ENCODE measurements at places on chromosomes 13 and 19.

- DNase-seq = no peak
Measured at GRCh38 chr13:39855236-39855635, 199.8 kb downstream of the COG6 start.

GRCh38 chr13:43478902-43479301 is 307.9 kb downstream of the ENOX1 start:
- no peak for DNase-seq

DNA sequence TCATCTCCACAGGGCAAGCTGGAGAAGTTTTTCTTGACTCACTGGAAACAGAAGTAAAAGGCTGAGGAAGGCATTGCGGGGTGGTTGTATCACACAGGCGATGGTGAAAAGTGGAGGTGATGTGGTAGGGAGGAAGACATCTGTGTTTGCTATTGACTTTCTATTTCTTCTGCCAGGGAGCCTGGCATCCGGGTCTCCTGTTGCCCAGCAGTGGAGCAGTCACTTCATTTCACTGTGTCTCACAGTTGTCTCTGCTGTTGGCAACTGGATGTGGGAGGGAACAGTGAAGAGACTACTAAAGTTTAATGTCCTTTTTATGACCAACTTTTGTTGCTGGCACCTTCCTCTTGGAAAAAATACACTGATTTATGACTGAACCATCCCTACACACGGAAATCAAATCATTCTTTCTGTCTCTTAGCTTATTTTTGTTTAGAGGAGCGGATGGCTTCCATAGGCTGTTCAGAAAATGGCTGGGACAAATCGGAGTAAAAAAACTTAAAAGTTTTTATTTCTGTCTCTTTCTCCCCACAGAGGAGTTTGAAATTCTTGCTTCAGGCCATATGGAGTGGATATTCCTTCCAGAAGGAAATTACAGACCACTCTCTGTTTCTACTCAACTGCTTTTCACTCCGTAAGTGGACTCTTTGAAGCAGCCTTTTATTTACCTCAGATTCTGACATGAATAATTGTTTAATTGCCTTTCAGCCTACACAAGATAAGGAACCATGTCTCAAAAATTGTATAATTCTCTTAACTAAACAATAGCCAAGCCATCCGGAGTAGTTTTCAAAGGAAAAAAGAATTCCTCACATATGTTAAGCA is 23.8 kb upstream of the MEDAG start:
- DNase-seq = no peak

GRCh38 chr13:49351871-49352270 is 92.0 kb downstream of the CAB39L start:
- DNase-seq = no peak

DNA sequence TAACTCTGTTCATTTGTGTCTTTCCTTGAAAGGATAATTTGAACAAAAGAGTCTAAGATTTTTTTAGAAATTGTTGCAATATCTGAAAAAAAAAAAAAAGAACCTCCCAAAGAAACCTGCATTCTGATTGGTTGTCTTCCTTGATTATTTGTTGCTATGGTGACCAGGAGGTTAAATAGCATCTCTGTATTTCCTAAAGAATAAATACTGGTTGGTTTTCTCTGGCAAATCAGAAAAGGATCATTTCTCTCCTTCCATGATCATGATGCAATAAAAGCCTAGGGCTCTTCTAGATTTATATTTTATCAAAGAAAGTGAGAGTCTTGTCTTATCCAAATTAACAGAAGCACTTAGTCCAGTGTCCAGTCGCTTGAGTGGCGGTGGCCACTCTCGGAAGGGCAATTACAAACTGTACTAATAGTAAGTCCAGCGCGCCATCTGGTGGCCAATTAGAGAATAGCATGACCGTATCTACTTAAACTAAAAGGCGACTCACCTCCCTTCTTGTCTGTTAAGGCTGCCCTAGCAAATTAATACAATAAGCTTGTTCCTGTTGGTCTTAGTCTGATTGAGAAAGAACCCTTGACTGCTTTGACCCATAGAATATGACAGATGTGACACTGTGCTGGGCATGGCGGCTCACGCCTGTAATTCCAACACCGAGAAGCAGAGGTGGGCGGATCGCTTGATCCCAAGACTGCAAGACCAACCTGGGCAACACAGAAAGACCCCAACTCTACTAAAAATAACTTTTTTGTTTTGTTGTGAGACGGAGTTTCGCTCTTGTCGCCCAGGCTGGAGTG is 47.0 kb upstream of the PNMA8B start:
- peak; percentile 28 for DNase-seq

- DNase-seq = no peak
Measured at GRCh38 chr13:58547419-58547818, 915.9 kb downstream of the PCDH17 start.

- DNase-seq = no peak
Measured at GRCh38 chr13:81116461-81117282, 775.7 kb upstream of the SPRY2 start.

DNA sequence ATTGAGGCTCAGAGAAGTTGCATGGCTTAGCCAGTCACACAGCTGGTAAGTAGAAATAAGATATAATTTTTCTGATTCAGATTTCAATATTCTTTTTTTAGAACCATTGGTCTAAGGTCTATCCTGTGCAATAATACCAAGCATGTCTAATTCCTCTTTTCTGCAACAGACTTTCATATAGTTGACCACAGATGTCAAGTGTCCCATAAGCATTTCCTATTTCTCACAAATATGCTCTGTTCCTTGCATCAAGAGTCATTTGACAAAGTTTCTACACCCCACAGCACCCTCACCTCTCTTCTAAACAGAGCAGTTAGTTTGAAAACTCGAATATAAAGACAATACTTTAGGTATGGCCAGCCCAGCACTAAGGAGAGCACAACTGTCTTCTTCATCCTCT is 26.8 kb upstream of the SACS start:
- no peak for DNase-seq

DNA sequence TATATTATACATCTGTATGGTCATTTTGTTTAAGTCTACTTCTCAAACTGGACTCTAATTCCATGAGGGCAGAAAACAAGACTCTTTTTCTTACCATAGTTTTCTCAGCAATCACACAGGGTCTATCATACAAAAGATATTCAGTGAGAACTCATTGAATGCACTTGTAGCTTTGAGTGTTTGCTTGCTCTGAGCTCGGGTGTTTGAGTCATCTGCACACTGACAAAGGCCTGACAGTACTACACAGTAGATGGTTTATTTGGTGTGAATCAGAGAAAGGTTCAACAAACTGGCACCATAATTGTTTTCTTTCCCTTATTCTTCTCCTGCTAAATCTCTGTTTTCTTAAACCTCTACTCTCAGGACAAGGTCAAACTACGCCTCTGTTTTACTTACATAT is 586.4 kb downstream of the LMO7 start:
- no peak for DNase-seq

DNA sequence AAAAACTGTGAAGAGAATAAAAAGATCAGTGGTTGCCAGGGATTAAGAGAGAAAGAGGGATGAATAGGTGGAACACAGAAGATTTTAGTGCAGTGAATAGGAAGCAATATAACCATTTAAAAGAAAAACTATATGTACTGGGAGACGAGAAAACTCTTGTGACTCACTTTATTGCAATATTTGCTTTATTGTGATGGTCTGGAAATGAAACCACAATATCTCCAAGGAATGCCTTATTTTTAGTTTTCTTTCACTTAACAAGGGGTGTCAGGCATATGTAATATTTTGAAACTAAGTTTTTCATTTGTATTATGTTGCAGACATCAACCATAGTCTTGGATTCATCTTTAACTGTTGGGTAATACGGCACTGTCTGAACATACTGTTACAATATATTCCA is 1308.2 kb downstream of the PCDH9 start:
- DNase-seq = no peak

DNA sequence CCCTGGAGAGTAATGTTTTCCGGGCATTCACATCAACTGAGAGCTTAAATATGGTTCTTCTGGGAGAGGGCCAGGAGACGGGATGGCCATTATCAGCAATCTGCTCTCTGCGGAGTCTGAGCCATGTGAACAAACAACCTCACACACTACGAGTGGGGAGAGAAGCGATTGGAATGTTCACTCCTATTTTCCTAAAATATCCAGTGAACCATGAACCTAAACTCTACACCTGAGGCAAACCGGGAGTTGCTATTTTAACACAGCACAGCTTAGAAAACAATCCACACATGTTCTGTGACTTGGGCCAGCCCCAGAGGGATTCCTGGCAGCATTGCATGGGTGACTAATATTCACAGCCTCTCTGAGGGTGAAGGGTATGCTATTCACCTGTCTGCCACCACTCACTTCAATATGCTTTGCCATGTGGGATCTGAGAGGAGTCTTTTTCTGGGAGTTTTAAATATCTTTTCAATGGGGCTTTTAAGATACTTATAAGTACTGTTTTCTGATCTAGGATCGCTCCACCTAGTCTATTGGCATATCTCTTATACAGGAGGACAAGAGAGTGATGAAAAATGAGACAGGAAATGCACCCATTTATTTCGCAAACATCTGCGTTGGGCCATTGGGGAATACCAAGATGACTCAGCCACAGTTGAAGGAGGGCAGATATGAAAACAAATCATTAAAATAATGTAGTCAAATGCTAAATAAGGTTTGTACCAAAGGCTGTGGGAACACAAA is 72.6 kb upstream of the SERP2 start:
- no peak for DNase-seq

DNA sequence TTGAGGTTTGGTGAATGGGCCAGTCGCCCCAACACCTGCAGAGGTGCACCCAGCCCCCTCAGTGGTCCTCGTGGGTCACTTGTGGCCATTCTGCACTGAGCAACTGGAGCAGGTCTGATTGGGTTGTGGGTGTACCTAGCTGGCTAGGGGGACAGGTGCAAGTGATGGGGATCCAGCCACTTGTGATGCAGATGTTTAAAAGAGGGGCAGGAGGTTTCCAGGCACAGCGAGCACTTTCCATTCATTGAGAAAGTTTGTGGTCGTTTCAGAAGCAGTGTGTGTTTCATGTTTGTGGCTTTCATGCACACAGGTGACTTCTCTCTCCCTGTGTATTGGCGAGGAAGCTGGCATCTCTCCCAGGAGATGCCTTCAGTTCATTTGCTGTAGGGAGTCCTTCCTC is 34.7 kb downstream of the TSSK6 start:
- no peak for DNase-seq

GRCh38 chr19:48244281-48244680 is 11.4 kb downstream of the CARD8 start:
- peak; percentile 6 for DNase-seq

DNA sequence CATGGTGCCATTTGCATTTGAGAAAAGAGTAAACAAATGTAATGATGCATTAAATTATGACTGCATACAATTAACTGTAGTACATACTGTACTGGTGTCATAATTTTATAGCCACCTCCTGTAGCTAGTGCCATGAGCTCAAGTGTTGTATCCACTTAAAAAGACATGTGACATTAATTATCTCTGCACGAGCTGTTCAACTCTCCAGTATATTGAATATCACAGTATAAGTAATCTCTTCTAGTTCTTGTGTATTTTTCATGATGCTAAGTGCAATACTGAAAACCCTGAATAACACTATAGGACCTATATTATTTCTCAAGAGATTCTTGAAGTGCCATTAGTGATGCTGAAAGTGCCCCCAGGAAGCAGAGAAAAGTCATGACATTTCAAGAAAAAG is 387.3 kb downstream of the PCDH17 start:
- DNase-seq = no peak

DNA sequence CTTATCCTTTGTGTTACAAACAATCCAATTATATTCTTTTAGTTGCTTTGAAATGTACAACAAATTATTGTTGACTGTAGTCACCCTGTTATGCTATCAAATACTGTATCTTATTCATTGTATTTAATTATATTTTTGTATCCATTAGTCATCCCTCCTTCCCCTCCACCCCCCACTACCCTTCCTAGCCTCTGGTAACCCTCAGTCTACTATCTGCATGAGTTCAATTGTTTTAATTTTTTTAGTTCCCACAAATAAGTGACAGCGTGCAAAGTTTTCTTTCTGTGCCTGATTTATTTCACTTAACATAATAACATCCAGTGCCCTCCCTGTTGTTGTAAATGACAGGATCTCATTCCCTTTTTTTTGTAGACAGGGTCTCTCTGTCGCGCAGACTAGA is 4.5 kb downstream of the SAE1 start:
- DNase-seq = no peak

GRCh38 chr13:85638265-85638664 is 161.0 kb downstream of the SLITRK6 start:
- DNase-seq = no peak

DNA sequence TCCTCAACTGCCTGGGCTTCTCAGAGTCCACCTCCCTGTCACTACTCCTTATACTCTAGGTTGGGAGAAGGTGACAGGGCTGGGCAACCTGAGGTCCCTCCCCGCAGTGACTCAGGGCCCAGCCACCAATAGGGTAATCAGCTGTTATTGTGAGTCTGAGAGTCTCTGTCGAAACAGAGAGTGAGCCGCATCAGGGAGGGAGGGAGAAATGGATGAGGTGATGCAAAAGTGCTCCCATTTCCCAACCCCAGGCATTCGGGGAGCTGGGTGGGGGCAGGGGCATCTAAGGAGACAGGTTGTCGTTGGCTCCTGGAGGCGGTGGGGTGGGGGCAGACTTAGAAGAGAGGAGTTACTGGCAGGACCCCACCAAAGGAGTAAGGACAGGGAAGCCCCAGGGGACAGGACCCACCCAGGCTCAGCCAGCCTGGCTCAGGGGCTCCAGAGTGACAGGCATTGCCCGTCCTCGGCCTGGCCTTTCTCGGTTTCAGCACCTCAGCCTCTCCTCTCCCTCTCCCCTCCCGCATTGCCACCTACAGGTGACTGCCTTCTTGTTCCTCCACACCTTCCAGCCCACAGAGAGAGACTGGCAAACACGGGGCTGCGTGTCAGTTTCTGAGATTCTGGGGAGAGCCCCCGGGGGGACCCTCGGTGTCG is at the start of gene DMKN:
DMKN (minus strand) TSS at position 22 of the 654 bp plus-strand sequence. CDS start 174 bp downstream, outside the sequence.
- no peak for DNase-seq

DNA sequence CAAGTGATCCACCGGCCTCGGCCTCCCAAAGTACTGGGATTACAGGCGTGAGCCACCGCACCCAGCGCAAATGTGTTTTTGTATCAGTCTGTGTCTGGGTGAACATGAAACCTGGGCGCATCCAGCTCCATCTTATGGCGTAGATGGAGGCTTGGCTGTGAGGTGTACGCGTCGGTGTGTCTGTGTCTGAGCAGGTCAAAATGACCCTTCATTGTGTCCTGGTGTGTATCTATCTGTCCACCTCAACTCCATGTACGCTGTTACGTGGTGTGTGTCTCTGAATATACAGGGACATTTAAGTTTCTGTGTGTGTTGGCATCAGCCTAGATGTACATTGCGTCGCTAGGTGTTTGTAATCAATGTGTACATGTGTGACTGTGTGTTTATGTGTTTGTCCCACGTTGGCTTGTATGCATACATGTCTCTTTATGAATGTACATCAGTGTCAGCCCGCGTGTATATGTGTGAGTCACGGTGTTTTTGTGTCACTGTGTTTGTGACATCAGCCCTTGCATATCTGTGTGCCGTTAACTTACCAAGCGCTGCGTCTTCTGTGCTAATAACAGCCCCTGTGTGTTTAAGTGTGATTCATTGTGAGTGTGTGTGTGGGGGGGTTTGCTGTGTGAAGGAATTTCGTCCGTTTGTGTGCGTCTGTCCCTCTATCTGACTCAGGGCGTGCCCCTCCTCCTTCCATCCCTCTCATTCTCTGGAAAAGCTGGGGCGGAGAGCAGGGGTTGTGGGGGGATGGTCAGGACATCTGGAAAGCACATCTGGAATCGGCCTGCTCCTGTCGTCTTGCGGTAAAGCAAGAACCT is 6.4 kb downstream of the AXL start:
- DNase-seq = no peak

Measured in activated naive CD4-positive, alpha-beta T cell (primary cell).